ENCODE measurements at places on chromosomes 4 and X.

DNA sequence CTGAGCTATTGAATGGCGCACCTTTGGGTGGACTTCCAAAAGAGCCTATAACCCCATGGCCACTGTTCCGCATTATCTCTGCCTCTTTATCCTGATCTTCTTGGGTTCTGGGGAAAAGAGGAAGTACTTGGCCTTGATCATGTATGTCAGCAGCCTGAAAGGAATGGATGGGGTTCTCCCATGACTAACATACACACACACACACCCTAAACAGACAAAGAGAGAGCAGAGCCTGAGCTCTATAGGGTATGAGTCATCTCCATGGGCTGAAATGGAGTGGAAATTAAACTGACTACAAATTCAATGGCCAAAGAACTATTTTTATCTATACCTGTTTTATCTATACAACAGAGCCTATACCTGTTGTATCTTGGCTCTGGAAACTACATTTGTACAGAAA, 141.5 kb upstream of the MTMR8 start:
- no peak for DNase-seq

DNA sequence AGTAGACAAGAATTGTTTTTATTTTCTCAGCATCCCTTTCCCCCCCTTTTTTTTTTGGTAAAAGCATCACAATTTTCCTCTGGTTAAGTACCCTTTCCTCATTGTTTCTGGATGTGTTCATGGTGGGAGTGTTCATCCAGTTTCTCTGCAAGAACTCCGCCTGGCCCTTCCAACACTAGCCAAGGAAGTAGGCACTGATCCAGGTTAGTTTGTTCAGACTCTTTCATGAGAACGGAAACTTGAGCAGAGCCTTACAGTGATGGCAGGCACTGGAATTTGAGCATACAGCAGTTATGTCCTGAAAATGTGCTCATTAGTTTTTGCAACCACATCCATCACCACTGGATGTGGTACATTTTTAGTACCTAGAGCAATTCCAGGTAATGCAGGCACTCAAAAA, 336.1 kb upstream of the BOD1L1 start:
- no peak for DNase-seq

GRCh38 chr4:11954093-11954492, 525.4 kb upstream of the HS3ST1 start:
- DNase-seq: no peak

GRCh38 chr4:25874655-25875054, 11.9 kb upstream of the SEL1L3 start:
- DNase-seq: no peak

DNA sequence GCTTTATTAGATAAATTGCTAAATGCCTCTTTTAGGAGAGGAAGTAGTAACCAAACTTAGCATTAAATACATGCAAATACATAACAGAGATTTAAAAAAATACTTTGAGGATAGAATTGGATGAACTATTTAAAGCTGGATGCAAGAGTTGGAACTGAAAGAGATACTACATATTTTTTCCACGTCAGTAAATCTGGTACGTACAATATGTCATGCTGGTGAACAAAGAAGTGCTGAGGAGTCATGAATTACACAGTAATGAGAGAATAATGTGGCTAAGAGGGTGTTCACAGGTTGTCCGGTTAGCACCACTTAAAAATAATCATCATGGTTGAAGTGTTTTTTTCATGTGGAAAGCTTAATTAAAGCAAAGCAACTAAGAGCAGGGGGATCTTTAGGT, 184.1 kb upstream of the FRMPD4 start:
- DNase-seq: no peak
